B cell (primary cell): ENCODE measurements at places on chromosomes 11 and 22.

DNA sequence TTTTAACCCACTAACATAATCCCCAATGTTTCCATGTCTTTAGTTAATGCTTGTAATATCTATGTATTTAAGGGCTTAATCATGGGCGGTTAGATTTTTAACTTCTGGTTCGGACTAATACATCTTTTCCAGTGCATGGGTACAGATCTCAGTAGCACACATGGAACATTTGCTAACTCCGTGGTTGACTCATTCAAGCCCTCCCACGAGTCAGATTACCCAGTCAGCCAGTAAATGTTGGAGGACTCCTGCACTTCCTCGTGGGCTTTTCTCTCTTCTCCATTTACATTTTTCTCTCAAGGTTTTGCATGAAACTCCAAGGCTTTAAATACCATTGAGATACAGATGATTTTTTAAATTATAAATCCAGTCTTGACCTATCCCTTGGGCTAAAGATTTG is 313.9 kb downstream of the ST3GAL4 start:
- DNase-seq = no peak

GRCh38 chr11:62572431-62572830 is 1.3 kb downstream of the EEF1G start:
- no peak for DNase-seq

- no peak for DNase-seq
Observed at GRCh38 chr11:79520086-79520485, 79.3 kb upstream of the TENM4 start.

GRCh38 chr11:120578596-120579154 is 67.1 kb downstream of the GRIK4 start:
- no peak for DNase-seq

GRCh38 chr22:36175892-36176291 is 15.3 kb upstream of the APOL3 start:
- no peak for DNase-seq

DNA sequence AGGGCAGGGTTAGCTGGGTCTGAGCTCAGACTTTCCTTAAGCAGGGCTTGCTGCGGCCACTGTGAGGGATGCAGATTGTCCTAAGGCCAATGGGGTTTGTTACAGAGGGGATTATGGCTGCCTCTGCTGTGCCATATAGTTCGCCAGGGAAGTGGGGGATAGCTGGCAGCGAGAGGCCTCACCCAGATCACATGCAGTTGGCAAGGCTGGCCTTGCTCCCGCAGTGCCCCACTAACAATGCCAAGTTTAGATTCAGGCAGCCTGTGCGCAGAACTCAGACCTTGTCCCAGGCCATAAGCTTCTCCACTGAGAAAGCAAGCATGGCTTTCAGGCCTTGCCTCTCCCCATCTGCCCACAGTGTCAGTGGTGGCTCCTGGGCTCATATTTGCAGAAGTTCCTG is 4.7 kb upstream of the APOL2 start:
- DNase-seq = no peak

DNA sequence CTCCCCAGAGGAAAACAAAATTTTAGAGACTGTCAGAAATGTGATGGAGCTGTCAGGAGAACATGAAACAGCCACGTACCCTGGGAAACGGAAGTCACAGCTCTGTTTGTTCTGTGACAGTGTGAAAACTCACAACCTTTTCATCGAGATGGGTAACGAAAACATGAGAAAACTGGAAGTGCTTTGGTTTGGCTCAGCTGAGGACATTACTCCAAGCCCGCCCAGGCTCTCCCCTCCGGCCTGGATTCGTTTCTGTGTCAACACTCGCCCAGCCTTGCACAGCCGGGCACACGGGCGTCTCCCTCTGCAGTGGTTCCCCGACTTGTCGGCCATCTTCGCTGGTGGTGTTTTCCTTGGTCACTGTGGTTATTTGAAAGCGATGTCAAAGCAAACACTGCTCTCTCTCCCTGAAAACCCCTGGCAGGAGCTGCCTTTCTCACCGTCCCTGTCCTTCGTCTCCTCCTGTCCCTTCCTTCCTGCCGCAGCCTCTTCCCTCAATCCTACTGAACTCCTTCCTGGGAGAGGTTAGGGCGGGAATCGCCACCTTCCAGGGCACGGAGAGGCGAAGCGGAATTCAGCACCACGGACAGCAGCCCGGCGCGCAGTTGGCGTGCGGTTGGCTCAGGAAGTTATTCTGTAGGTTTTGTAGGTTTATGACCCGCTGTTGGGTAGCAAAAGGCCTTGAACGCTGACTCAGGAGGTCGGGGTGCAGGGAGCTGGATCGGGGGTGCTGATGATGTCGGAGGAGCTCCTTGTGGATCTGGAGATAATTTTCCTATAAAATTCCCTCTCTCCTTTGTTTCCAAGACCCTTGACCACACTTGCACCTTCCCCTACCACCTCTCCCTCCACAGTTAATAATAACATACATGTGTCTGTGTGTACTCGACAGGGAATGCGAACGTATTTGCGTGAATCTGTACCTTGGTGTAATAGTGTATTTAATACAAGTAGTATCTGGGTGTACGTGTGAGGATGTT is 13.1 kb upstream of the RPS19BP1 start:
- DNase-seq = peak; percentile 70

DNA sequence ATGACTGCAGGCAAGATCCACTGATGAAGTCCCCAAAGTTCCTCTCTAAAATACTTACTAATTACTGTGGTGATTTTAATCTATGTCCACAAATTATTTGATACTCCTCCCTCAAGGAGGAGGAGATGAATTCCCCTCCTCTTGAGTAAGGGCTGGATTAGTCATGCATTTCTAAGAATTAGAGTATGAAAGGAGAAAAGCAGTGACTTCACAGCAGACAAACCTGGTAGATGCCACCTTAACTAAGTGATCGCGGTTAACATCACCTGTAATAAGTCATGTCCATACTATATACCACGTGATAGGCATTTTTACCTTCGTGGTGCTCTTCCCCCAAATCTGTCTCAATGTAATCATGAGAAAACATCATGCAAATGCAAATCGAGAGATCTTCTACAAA is 52.0 kb upstream of the TSPAN18 start:
- DNase-seq = no peak

DNA sequence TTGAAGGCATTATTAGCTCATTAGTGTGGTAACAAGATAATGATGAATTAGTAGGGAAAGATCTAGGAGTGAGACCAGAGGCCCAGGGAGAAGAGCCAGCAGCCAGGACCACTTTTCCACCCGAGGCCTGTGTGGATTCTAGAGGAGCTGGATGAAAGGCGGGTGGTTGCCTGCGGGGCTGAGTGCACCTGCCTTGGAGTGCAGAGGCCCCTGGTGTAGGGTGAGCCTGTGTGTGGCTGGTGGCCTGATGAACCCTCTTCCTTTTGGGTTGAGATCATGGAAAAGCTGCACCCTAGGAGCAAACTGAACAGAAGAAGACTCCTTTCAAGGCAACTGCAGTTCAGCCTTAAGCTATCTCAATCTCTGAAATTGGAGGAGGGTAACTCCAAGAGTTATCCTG is 5.9 kb upstream of the TP53AIP1 start:
- no peak for DNase-seq

GRCh38 chr11:125465255-125465654 is 30.8 kb downstream of the FEZ1 start:
- DNase-seq = no peak

GRCh38 chr11:113934761-113935160 is 30.2 kb downstream of the HTR3B start:
- no peak for DNase-seq

DNA sequence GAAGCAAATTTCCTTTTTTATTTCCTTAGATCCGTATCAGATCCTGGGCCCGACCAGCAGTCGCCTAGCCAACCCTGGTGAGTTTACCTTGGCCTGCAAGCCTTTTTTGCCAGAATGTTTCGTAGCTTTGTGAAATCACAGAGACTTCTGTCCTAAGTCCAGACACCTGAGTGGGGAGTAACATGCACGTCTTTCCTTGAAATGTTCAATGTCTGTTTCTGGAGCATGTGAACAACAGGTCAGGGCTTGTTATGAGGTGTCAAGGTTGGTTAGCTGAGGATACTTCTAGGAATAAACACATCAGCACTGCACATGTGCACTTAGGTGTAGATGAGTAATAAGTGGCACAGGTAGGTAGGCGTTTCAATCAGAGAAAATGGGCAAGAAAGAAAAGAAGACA is 58.0 kb downstream of the KCNJ1 start:
- no peak for DNase-seq

- no peak for DNase-seq
Observed at GRCh38 chr11:67465189-67465510, 3.9 kb downstream of the TMEM134 start.

- DNase-seq = no peak
Observed at GRCh38 chr11:11743216-11743615, 98.6 kb upstream of the USP47 start.

DNA sequence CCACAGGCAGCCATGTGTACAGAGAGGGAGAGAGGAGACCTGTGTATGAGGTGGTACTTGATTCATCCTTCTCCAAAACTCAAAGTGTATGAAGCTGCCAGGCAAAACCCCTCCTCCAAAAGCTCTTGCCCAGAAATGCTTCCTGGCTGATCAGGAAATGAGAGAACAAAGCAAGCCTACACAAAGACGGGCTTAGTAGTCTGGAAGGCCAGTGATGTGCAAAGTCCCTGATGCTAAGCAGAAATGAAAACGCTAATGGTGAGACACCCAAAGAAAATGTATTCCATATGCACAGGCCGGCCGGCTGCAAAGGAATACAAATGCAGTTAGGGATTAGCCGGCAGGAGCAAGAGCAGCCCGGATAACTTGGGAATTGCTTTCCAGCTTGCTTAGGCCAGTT is 234.9 kb upstream of the CADM1 start:
- no peak for DNase-seq

DNA sequence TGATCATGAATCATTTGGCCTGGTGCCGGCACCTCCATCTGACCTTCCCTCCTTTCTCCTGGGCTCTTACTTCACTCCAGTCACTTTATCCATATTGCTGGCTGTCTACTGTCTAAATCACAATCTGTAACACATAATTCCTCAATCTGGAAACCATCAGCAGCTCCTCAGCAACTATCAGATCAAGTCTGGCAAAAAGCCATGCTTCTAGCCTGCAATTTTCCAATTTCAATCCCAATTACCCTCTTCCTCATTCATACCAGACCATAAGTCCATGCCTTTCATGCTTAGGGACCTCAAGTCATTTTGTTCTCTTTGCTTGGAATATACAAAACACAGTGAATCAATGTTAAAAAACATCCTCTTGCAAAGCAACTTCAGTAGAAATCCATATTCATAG is 882.8 kb upstream of the ANO3 start:
- DNase-seq = no peak

DNA sequence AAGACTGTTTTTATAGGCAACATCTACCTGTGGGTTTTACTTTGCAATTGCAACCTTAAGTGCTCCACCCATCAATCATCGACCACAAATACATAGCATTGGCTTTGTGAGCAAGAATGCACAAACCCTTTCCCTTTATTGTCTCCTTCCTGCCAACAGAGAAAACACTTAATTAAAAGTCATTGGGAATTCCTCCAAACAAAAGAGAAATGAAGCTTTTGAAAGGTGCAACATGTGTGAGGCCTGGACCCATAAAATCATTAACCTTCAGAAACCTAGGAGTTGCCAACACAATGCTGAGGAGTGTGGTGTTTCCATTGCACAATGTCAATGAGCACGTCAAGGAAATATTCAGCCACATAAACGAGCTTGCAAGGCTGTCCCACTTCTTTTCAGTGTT is 223.2 kb downstream of the BLID start:
- no peak for DNase-seq

- no peak for DNase-seq
Observed at GRCh38 chr22:32558681-32559355, 84.2 kb downstream of the FBXO7 start.

GRCh38 chr11:12914400-12914912 is 94.7 kb upstream of the RASSF10 start:
- DNase-seq = no peak

- no peak for DNase-seq
Observed at GRCh38 chr11:67482275-67482826, 475 bp upstream of the AIP start.

DNA sequence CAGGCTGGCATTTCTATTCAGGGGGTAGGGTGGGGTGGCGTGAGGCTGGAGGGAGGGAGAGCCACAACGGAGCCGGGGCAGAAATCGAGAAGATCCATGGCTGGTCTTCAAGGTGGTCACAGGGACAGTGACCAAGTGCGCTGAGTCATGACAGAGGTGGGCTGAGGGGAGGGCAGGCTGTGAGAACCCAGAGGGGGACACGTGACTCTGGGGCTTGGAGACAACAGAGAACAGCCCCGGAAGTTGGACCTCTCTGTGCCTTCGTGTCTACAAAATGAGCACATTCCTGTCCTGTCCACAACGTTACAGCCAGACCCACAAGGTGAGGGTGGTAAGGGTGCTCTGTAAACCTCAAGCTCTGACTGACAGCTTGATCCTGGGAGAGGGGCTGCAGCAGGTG is 35.1 kb upstream of the ARFGAP3 start:
- no peak for DNase-seq

- no peak for DNase-seq
Observed at GRCh38 chr22:24164940-24165339, 16.3 kb upstream of the SUSD2 start.

DNA sequence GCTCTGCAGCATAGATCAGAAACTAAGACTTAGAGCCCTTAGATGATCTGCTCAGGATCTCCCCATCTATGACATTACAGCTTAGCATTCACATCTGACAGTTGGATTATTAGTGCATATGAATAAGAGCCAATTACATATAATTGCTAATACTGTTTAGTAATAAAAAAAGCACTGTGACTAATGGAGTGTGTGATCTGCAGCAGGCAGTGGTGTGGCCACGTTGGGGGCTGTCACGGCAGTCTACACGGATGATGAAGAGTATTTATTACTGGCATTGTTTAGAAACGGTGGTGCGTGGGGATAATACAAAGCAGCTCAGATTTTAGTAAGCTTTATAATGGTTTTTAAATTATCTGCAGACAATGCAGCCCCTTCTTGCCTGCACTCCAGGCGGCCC is 93.5 kb upstream of the TIMP3 start:
- no peak for DNase-seq

DNA sequence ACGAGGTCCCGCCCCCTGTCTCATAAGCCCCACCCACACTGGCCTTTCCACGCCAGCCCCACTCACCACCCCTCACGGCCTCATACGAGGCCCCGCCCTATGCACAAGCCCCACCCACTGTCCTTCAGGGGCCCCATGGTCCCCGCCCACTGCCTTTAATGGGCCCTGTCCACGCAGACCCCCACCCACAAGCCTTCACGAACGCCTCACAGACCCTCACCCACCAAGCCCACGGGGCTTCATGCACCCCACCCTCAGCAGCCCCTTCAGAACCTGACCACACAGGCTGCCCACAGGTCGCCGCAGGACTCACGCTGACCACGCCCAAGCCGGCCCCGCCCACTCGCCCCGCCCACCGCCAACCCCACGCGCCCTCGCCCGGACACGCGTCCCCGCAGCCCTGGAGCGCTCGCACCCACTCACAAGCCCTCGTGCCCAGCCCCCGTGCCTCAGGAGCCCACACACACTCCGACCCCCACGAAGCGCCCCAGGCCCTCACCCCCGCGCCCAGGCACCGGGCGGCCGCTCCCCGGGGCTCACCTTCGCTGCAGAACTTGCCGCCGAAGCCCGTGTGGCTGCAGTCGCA is 10.5 kb downstream of the NRXN2 start:
- DNase-seq = no peak

DNA sequence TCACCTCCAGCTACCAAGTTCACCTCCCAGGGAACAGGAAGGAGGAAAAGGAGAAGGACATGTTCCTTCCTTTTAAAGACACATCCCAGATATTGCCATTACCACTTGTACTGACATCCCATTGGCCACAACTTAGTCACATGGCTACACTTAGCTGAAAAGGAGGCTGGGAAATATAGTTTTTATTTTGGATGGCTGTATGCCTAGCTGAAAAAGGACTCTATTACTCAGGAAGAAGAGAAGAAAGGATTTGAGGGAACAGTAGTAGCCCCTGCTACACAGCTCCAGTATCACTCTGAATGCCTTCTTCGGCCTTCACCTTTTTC is 2.1 kb upstream of the APOA5 start:
- no peak for DNase-seq
